ENCODE measurements at places on chromosomes 6 and 20.
A peak's percentile ranks its signal among the peaks of the same experiment; 100 is the strongest.

- no peak for DNase-seq
These were observed 25.7 kb downstream of the KCNK5 start for GRCh38 chr6:39203436-39204159.

- DNase-seq: no peak
These were observed 14.7 kb upstream of the KCNG1 start for GRCh38 chr20:51037532-51038115.

- DNase-seq: peak; percentile 49
These were observed 624.7 kb downstream of the UTRN start for GRCh38 chr6:144909753-144910285.

DNA sequence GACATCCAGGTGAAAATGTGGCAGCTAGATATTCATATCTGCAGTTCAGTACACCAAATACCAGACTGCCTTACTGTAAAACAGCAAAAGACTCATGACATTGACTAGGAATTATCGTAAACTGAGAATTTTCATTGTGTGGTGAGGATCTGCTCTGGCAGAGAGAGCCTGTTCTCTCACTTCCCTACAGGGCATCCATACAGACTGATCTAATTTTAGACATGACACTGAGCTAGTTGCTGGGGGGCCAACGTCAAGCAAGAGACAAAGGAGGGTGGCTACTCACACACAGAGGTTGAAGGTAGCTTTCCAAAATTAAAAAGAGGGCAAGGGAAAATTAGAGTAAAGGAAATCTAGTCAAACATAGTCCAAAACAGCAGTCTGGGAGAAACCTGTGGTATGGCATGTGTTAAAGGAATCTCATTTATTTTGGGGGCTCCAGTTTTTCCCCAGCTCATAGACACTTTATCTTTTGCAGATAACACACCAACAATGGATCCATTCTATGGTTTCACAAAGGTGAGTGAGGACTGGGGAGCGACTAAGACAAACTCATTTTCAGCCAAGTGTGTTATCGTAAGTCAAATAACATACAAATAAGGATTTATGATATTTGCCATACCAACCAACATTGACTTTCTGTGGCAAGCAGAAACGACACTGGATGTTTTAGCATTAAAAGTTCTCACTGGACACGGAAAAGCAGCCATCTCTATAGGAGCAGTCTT is 36.6 kb upstream of the NHSL1 start:
- no peak for DNase-seq

DNA sequence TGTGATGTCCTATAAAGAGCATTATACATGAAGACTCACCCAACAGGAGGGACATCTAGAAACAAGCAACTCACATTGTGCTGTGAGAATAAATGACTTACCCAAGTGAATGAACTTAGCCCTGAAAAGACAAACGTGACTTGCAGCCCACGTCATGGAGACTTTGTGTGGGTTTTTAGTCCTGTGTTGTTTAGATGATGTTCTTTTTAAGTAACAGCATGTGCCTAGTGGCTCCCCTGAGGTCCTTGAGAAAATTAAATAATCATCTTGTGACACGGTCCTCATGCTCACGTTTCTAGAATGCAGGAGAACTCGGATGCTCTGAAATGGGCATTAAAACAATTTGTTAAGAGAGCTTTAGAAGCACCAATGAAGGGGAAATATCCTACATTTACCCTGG is 165.1 kb downstream of the SASH1 start:
- peak; percentile 52 for DNase-seq

- no peak for DNase-seq
These were observed 88.8 kb downstream of the ATRN start for GRCh38 chr20:3559637-3560036.

DNA sequence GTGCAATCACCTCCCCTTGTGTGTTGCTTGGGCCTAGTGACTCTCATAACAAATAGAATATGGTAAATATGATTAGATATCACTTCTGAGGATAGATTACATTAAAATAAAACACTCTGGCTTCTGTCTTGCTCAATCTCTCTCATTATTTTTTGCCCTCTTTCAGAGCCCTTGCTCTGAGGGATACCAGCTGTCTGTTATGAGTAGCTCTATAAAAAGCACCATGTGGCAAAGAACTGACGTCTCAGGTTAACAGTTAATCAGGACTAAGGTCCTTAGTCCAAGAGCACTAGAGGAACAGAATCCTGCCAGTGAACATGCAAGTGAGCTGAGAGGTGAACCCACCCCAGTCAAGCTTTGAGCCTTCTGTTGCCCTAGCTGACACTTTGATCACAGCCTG is 402.2 kb upstream of the HTR1E start:
- DNase-seq: no peak

GRCh38 chr20:62156592-62157386 is 13.2 kb downstream of the SS18L1 start:
- peak; percentile 44 for DNase-seq

DNA sequence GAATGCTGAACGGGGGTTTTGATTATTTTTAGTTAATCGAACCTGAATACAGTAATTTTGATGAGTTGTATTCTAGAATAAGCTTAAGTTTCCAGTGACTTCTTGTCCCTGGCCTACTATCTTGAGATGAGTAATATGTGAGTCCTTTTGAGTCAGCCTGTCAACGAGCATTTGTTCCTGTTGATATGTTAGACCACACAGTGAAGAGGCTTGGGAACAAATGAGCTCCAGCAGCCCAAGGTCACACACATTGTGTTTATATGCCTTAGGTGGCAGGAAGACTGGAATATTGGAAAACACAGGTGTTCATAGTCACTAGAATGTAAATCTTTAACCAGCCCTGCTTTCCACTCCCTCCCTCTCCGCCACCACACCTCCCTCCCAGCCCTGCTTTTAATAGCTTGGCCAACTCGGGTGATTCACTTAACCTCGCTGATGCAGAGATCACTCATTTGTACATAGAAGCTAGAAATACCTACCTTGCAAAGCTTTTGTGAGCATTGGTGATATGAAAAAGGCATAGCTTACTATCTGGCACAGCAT is 9.1 kb downstream of the SMPDL3A start:
- DNase-seq: peak; percentile 86

DNA sequence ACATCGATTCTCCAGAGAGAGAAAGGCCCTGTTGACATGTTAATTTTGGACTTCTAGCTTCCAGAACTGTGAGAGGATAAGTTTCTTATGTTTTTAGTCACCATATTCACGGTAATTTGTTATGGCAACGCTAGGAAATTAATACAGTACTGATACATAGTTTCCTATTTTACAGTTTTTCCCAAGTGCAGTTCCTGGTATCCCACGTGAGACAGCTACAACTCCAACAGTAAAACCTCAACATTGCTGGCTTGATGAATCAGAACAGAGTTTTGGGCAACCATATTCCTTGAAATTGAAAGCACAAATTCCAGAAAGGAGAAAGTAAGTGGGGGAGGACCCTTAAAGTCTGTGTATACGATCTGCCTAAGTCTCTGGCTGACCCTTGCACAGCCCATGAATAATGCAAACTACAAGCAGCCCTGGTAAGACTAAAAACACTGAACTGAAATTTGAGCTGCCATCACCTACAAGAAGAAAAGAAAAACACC is 505.1 kb upstream of the NRSN1 start:
- peak; percentile 80 for DNase-seq

DNA sequence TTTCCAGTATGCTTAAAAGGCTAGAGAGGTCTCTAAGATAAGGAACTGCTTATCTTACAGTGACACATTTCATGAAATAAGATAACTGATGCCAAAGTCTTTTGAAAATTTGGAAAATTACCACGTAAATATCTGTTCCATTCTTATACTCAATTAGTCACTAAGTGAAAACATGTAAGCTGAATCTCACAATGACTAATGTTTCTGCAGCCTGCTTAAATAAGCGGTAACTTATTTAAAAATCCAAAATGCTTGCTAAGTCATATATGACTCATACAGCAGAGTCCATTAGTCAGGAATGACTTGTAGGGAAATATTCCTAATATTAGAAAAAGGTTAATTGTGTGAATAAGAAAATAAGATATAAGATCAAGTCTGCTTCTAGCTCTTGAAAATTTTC is 27.8 kb upstream of the LGSN start:
- peak; percentile 87 for DNase-seq

GRCh38 chr20:1301031-1301529 is 27.9 kb downstream of the SDCBP2 start:
- DNase-seq: peak; percentile 64

- no peak for DNase-seq
These were observed 24.8 kb upstream of the DACT2 start for GRCh38 chr6:168344338-168344737.

- no peak for DNase-seq
These were observed 91.4 kb upstream of the DEFB112 start for GRCh38 chr6:50141100-50141499.

GRCh38 chr20:64261138-64261537 is 5.6 kb downstream of the PCMTD2 start:
- DNase-seq: peak; percentile 73

DNA sequence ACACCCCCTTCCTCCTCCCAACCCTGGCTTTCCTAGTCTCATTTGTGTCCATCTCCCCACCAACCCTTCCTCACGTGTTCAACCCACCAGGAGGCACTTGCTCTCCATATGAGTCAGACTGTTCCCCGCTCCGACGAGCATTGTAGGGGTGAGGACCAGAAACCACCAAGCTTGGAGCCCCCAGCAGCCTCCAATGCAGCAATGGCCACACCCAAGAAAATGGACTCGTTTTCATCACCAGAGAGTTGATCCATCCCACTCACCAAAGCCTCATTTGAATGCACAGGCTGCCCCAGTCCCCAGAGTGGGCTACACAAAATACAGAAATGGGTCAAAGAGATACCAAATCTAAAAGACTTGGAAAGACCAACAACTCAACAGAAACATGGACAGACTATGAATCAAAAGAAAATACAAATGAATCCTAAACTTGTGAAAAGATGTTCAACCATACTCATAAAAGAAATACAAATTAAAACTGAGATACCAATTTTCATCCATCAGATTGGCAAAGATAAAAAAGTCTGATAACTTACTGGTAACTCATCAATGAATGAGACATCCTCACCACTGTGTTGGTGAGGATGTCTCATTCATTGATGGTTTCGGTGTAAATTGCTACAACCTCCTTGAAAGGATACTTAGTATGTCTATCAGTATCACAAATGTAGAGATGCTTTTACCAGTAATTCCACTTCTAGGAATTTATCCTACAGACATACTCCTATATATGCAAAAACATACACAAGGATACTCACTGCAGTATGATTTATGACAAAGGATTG is 68.1 kb downstream of the TRERF1 start:
- DNase-seq: no peak

GRCh38 chr6:48610846-48611245 is 499.8 kb upstream of the PTCHD4 start:
- DNase-seq: peak; percentile 32

DNA sequence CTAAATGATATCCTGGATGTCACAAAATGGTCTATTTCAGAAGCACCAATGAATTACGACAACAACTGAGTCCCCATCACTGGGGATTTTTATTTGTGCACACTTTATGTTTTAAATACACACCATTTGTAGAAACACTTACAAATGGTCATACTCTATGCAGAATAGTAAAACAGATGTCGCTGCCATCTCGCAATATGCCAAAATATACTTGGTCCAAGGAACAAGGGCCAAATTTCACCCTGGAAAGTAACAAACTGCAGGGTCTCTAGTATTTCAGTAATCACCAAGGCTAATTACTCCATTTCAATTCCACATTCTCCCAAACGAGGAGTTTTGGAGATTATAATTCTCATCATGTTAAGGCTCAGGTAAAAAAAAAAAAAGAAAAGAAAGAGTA is 215.2 kb downstream of the LMBRD1 start:
- DNase-seq: no peak

- peak; percentile 49 for DNase-seq
These were observed 520.7 kb downstream of the QKI start for GRCh38 chr6:163935158-163935762.

DNA sequence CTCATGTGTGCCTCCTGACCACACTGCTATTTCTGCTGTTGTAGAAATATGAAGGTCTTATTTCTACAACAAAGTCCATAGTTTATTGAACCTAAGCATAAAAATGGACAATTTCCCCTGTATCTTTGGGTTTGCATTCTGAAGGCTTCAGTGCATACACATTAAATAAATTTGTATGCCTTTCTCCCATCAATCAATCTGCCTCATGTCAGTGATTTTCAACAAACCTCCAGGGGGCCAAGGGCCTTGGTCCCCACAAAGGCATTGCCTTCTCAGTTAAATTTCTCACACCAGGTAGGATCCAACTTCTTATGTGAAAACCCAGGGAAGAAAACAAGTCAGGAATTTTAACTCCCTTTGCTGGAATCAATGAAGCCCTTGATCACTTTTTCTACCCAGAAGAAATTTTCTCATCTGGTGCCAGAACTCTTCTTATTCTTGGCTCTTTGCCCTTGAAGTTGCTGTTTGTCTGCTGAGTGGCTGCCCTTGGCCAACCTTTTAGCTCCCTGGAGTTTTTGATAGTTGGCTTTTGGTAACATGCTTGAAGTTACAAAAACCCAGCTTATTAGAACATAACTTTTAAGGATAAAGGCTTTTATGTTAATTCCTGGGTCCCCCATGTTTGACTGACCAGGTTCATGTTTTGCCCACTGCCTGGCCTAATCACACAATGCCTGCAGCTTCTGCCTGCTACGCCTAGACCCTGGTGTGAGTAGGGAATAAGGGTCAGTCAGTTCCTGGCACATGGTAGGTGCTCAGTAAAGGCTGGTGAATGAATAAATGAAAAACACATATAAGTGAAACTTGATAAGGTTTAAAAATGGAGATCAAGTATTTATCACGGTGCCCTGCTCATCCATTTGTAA is 37.0 kb downstream of the SHLD1 start:
- DNase-seq: peak; percentile 45
